Caki2 (cell line): ENCODE measurements at places on chromosomes 2 and 18. TPM values are rescaled to one million over a fixed set of nuclear protein-coding genes. Genes with fewer than 3 reads are reported as not detected.

- no peak for DNase-seq
These were observed 134.3 kb downstream of the RDH14 start for GRCh38 chr2:18426174-18426573.

DNA sequence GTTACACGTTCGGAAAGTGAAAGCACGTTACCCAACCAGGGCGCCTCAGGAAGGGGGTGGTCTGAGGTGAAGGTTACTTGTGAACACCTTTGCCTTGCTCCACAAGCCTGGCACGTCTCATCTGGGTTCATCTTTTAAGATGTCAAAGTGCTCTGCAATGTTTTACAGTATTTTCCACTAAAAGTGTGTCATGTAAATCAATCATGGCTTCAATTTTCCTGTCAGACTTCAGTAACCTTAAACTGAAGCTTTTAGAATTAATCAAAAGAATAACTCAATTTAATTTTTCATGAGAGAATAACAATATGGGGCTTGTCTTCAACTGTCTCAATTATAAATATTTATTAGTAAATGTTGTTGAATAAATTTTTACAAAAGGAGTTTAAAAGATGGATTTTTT, 93.3 kb upstream of the FANCL start:
- DNase-seq: no peak

The BCL2 gene
- total RNA-seq: 5.1 and 9.1 TPM in 2 replicates

- DNase-seq: no peak
These were observed 604.3 kb upstream of the POU3F3 start for GRCh38 chr2:104249629-104250028.

The ACKR3 gene
- total RNA-seq: 24.1 and 27.2 TPM in 2 replicates

DNA sequence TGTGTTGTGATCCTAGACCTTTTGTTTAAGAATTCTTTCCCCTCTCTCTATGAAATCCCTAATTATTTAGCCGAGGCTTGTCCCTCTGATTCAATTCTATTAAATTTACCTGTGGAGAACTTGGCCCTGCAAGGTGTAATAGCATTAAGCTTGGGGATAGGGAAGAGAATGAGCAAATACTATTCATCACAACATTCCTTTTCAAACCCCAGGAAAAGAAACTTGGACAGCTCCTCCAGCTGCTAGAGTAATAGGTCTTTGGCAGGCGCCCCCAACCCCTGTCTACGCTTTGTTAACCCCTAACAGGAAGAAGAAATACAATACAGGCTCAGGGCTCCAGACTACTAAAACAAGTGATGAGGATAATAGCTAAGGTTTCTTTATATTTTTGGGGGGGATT, 957.0 kb downstream of the CPS1 start:
- DNase-seq: no peak

The FAM110C gene
- 4.3 and 7.7 TPM in 2 replicates for total RNA-seq

The ITGA4 gene
- total RNA-seq: 5.9 and 7.7 TPM in 2 replicates

The UGT1A4 gene
- 0.10 and 3.3 TPM in 2 replicates for total RNA-seq

The C2orf66 gene
- total RNA-seq: not detected in 2 replicates

GRCh38 chr2:37283207-37283606, 41.4 kb downstream of the PRKD3 start:
- DNase-seq: peak; percentile 42

- no peak for DNase-seq
These were observed 338.7 kb downstream of the CPS1 start for GRCh38 chr2:210895132-210895531.

GRCh38 chr2:182103526-182103925, 117.9 kb downstream of the PPP1R1C start:
- DNase-seq: no peak

The FN1 gene
- total RNA-seq: 3,498 and 3,981 TPM in 2 replicates

DNA sequence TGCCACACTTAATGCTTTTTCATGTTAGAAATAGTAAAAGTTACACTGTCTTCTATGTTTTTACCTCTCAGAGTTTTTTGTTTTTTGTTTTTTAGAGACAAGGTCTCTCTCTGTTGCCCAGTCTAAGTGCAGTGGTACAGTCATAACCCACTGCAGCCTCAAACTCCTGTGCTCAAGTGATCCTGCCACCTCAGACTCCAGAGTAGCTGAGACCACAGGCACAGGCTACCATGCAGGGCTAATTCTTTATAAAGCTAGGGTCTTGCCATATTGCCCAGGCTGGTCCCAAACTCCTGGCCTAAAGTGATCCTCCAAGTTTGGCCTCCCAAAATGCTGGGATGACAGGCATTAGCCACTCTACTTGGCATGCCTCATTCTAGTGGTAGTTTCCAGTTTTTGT, 33.1 kb downstream of the GLS start:
- DNase-seq: no peak

- DNase-seq: peak; percentile 2
These were observed 946.9 kb upstream of the SOX11 start for GRCh38 chr2:4745056-4745991.

DNA sequence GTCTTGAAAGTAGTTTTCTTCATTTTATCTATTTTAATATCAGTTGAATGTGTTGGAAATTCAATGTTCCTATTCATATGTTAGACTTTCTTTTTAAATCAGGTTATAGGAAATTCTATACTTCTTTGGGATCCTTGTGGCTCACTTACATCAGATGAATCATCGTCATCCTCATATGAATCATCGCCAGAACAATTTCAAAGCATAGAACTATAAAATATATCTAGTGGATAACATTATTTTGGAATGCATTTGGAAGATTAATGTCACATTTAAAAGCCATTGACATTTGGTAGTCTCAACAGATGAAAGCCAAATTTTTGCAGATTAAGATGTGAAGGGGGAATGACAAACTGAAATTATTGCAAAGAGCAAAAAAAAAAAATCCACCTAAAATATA, 94.1 kb downstream of the FAM161A start:
- no peak for DNase-seq

- no peak for DNase-seq
These were observed 7.8 kb upstream of the DDX1 start for GRCh38 chr2:15583826-15584225.

GRCh38 chr2:233114421-233114861, 54.3 kb downstream of the INPP5D start:
- DNase-seq: no peak

DNA sequence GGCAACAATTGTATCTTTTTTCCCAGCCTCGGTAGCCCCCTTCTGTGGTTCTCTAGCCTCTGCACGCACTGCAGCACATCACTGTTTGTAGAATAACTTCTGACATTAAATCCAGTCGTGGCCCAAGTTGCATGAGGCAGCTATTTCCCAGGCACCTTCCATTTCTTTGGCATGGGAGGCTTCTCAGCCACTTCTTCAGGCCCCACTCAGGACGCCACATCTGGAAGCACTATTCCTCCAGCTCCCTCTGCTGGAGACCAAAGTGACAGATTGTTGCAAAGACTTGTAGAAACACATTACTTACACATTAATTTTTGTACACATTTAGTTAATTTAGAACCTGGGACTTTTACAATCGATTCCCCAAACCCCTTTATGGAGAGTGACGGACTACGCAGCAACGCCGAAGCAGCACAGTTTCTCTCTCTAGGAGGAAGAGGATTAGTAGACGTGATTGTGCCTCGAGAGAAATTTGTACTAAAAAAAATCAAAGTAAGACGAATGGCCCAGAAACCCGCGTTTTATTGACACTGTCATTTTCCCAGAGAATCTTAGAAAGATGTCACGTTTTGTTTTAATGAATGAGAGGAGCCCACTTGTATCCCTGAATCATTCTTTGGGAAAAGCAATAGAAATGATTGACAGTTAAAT, 57.8 kb upstream of the RGPD5 start:
- peak; percentile 60 for DNase-seq

- no peak for DNase-seq
These were observed 1438.7 kb upstream of the ZEB2 start for GRCh38 chr2:145958611-145959010.

DNA sequence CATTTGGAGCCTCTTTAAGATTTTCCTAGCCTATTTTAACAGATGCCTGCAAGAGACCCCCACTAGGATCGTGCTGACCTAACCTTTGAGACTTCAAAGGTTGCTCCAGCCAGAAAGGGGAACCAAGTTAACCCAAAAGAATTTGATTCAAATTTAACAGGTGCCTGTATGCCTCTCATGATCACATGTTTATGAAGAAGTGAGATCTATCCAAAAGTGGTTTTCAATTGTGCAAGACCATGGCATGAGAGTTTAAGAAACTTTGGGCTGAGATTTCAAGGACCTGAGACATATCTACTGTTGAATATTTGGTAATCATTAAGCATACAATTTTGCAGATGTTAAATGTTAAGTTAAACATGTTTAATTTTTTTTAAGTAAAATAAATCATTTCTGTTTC, 1.3 kb upstream of the RSAD2 start:
- DNase-seq: no peak

GRCh38 chr2:184936761-184937160, 338.4 kb downstream of the ZNF804A start:
- no peak for DNase-seq

The SLC8A1 gene
- 9.6 and 12.4 TPM in 2 replicates for total RNA-seq

- DNase-seq: no peak
These were observed 164.3 kb downstream of the MTCL1 start for GRCh38 chr18:8869696-8870095.

The ELP2 gene
- total RNA-seq: 64.6 and 91.0 TPM in 2 replicates

The STAT4 gene
- total RNA-seq: 11.1 and 15.2 TPM in 2 replicates

- no peak for DNase-seq
These were observed 145.9 kb downstream of the GREB1L start for GRCh38 chr18:21387886-21388285.

DNA sequence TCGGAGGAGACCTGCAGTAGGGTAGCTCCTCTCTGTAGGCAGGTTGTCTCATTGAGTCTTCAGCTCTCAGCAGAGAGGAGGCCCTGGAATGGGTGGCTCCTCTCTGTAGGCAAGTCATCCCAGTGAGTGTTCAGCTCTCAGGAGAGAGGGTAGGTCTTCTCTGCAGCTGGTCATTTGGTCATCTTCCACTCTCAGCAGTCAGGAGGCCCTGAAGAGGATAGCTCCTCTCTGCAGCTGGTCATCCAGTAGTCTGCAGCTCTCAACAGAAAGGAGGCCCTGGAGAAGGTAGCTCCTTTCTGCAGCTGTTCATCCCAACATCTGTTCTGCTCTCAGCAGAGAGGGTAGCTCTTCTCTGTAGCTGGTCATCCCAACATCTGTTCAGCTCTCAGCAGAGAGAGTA, 26.0 kb upstream of the RUFY4 start:
- DNase-seq: no peak

The PREPL gene
- 22.0 and 27.5 TPM in 2 replicates for total RNA-seq

The GNLY gene
- total RNA-seq: not detected in 2 replicates

The RNU2-63P gene
- not detected in 2 replicates for total RNA-seq
